ENCODE measurements at places on chromosomes 1 and 21.

DNA sequence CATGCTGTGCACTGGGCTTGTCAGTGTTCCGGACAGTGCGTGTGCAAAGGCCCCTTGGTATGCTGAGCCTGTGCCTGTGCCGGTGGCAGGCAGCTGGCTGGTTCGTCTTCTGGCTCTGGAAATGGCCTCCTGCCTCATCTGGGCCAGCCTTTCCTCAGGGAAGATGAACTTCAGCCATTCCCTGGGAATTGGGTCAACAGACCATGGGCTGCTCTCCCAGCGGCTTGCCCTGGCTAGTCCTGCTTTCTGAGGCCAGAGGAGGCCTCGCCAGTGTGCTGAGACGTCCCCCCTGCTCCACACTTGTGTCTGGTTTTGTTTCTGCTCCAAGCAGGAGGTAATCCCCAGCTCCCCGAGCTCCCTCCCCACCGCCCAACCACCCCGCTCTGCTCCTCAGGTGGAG, 32.6 kb upstream of the RD3 start:
- DNase-seq = no peak

GRCh38 chr1:4375812-4376211, 278.6 kb upstream of the AJAP1 start:
- DNase-seq = no peak

GRCh38 chr1:111629190-111629954, 9.8 kb downstream of the RAP1A start:
- no peak for DNase-seq

GRCh38 chr1:70290218-70290617, 64.3 kb downstream of the ANKRD13C start:
- DNase-seq = no peak

- no peak for DNase-seq
Observed at GRCh38 chr1:224183591-224184312, 712 bp downstream of the DEGS1 start.

GRCh38 chr1:67599085-67599484, 85.9 kb upstream of the GADD45A start:
- no peak for DNase-seq

DNA sequence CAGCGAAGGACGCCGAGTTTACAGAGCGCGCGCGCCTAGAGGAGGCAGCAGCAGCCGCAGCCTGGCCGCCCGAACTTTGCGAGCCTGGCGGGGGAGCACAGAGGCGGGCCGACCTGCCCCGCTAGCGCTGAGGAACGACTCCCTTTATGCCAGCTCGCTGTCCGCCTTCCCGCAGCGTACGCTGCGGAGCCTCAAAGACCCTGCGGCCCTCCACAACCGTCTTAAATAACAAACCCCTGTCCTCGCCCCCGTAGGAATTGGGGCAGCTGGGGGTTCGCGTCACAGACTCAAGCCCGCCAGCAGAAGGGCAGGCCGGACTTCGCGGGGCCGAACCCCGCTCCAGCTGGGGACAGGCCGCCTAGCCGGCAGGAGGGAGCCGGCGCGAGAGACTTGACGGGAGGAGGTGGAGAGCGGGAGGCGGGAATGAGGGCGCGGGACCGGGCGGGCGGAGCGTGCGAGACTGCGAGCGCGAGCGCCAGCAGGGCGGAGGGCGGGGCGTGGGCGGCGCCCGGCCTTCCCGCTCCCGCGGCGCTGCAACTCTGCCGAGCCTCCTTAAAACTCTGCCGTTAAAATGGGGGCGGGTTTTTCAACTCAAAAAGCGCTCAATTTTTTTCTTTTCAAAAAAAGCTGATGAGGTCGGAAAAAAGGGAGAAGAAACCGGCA, 1.8 kb upstream of the CDKN2C start:
- DNase-seq = peak; percentile 63

GRCh38 chr1:212119397-212119837, 83.9 kb downstream of the DTL start:
- no peak for DNase-seq

- no peak for DNase-seq
Observed at GRCh38 chr1:21307210-21307609, 16.9 kb upstream of the ECE1 start.

DNA sequence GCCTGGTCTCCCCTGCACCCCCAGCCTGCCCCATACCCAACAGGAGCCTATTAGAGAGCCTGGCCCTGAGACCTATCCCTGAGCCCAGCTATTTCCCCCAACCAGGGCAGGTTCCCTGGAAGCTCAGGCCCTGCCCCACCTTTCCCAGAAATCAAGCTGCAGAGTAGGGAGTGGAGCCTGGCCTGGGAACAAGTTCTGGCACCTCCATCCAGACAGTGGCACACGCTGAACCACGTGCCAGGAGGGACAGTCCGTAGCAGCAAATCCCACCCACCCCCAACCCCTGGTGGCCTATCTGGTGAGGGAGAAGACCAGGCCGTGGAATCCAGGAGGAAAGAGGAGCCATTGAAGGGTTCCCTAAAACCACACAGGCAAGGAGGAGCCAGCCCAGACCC, 22.6 kb downstream of the TNNT2 start:
- no peak for DNase-seq

- DNase-seq = no peak
Observed at GRCh38 chr1:92277105-92277723, 21.6 kb downstream of the GLMN start.

All from stimulated activated CD8-positive, alpha-beta memory T cell treated with anti-CD3 and anti-CD28 coated beads, Interleukin-12 subunit alpha, Interleukin-12 subunit beta, amount 100 ng/mL, for 1 hour (primary cell).